ENCODE measurements at places on chromosomes 2 and 18.

- DNase-seq = no peak
Measured at GRCh38 chr2:174180165-174180724, 68.1 kb downstream of the OLA1 start.

GRCh38 chr2:201707753-201708152 lies 9.3 kb upstream of the MPP4 start:
- no peak for DNase-seq

GRCh38 chr2:241850544-241851324 lies 8.0 kb downstream of the PDCD1 start:
- no peak for DNase-seq

DNA sequence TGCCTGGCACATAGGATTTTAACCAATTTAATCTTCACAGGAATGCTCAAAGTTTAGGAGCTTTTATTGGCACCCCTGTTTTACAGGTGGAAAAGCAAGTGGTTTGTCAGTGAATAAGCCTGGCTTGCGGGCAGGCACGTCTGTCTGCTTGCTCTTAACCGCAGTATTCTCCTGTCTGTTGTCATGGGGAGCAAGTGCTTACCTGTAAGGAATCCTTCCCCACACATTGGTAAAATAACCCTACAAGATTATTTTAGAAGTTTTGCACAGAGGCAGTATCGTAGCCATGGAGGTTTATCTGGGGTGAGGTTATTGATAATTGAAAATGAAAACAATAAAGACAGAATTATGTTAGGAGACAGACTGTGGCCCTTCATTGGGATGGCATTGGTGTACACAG lies 174.9 kb downstream of the AGAP1 start:
- DNase-seq = no peak

GRCh38 chr2:133252780-133253355 lies 315.4 kb downstream of the NCKAP5 start:
- no peak for DNase-seq
